ENCODE measurements at places on chromosomes 5 and 9.

- no peak for DNase-seq
These were observed 16.4 kb upstream of the DMAC1 start for GRCh38 chr9:7816021-7816420.

- DNase-seq, result no peak
These were observed 670 bp upstream of the PURA start for GRCh38 chr5:140113180-140113698.

DNA sequence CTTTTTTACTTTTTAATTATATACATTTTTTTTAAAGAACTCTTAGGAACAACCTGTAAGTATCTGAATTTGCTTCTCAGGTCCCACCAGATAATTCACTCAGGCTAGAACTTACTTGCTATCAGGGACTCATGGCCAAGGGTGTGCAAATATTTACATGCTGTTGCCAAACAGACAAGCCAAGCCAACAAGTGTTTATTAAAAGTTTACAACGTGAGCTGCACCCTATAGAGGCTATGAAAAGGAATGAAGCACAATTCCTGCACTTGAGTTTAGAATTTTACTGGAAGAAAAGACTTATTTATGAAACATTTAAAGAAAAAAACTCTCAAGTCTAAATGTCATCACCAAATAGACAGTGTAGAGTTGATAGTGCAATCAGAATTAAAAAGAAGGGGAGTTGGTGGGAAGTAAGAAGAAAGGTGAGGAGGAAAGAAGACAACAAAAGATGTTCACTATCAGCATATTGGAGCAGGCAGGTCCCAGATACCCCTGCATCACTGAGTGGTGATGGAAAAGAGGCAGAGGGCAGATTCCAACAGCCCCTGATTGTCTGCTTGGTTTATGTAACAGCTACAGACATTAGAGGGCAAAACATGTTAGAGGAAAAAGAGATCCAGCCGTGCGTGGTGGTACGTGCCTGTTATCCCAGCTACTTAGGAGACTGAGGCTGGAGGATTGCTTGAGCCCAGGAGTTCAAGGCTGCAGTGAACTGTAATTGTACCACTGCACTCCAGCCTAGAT lies 32.8 kb downstream of the SH3RF2 start:
- DNase-seq, result no peak

DNA sequence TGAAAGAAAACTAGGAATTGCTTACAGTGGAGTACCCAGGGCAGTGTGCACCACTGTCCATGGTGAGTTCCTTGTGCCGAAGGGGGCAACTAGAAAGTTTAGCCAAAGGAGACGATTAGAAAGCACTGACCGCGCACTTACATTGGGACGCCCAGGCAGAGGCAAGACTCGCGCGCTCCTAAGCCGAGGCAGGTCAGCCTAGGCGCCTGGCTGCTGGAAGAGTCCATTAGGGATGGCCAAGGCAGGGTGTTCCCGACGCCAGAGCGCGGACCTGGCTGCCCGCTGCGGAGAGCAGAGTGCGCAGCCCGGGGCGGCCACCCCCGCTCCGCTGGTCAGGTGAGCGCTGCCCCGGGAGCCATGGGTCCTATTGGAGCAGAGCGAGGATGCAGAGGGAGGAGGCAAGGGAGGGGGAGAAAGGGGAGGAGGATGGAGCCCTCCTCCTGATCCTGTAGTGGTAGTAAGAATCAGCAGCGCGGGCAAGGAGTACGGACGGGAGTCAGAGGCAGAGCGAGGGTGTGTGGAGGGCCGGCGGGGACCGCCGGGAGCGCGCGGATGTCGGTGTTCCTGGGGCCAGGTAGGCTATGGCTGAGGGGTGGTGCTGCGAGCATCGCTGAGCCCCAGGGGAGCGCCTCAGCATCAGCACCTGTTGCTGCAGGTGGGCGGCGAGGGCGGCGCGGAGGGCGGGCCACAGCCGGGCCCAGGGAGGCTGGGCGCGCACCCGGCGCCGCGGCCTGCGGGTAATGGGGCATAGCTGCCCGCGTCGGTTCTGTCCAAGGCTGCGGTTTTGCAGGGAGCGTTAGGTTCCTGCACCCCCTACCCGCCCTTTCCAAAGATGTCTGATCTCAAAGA lies at the start of gene ADGRV1:
TSS of gene ADGRV1 (plus strand) at position 454 of the 849 bp plus-strand sequence. CDS start at position 553, 99 bp downstream.
- DNase-seq, result no peak

DNA sequence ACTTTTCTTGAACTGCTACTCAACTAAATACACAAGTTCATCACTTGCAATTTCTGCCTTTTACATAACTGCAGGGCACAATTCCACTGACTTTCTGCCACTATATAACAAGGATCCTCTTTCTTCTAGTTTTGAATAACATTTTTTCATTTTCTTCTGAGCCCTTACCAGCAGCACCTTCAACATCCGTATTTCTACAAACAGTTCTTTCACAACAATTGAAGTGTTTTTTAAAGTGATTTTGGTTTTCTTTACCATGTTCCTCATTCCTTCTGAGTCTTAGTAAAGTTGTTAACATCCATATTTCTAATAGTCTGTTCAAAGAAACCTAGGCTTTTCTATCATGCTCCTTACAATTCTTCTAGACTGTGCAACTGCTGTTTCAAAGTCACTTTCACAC lies 127.2 kb upstream of the PITX1 start:
- DNase-seq, result no peak

- no peak for DNase-seq
These were observed 613 bp downstream of the ZBTB5 start for GRCh38 chr9:37464426-37465248.

DNA sequence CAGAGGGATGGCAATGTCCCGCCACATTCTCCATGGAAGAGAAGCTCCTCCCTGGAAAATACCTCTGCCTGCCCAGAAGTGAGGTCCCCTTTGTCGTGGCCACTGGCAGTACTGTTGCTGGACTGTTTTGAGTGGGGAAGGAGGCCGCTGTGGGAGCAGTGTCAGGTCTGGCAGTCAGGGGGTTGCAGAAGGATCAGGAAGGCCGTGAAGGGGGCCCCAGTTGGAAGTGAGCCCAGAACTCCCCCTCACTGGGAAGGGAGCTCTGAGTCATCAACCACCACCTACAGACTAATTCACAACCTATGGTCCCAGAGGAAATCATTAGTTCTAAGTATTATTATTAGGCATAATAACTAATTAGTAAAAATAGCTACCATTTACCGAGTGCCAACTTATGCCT lies 200.4 kb downstream of the TTLL11 start:
- no peak for DNase-seq

DNA sequence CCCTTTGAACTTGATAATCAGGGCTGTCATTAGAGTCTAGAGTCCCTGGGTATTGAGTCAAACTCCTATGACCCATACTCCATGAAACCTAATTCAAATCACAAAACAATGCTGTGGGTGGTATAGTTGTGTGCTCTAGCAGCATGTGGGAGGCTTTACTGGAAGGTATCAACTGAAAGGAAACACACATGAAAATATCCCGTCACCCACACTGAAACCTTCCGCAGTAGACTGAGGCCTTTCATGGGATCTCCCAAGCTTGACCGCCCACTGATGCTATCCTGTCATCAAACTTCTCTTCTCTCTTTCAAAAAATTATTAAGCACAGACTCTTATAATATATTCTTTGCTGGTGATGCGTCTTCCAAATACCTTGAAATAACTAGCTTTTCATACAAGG lies 569.1 kb upstream of the MEF2C start:
- DNase-seq, result no peak

DNA sequence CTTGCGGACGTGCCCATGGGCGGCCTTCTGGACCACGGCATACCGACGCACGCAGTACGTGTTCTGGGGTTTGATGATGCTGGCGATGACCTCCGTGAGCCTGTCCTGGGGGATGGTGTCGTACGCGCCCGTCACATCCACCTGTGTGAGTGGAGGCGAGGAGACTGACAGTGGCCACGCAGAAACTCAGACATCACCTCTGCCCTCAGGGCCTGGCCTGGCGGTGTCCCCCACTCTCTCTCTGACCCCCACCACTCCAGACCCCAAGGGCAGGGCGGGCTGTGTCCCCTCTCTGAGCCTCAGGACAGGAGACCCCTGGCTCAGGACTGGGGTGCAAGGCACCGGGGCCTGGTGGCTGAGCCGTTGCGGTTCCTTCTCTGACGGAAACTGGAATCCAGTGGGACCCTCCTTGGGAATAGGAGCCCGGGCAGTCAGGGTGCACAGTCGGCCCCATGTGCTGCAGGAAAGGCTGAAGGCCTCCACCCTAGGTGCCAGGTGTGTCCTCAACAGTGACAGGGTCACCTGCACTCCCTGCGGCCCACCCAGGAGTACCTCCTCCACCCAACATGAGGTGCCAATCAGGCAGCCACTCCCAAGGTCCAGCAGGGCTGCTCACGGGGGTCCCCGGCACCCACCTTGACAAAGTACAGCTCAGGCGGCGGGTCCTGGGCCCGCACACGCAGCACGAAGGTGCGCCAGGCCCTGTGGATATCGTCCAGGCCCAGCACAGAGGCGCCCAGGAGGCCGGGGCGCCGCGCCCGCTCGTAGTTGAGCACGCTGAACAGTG lies 16.0 kb downstream of the TERT start:
- DNase-seq, result no peak

Measured in cortex of kidney (tissue), 1 donor.